ENCODE measurements at places on chromosomes 2 and 18.

- no peak for DNase-seq
Observed at GRCh38 chr2:70756128-70756527, 11.9 kb downstream of the ADD2 start.

- DNase-seq = no peak
Observed at GRCh38 chr2:104577143-104577542, 276.8 kb upstream of the POU3F3 start.

GRCh38 chr2:241252778-241253475, 62.5 kb downstream of the HDLBP start:
- DNase-seq = no peak

DNA sequence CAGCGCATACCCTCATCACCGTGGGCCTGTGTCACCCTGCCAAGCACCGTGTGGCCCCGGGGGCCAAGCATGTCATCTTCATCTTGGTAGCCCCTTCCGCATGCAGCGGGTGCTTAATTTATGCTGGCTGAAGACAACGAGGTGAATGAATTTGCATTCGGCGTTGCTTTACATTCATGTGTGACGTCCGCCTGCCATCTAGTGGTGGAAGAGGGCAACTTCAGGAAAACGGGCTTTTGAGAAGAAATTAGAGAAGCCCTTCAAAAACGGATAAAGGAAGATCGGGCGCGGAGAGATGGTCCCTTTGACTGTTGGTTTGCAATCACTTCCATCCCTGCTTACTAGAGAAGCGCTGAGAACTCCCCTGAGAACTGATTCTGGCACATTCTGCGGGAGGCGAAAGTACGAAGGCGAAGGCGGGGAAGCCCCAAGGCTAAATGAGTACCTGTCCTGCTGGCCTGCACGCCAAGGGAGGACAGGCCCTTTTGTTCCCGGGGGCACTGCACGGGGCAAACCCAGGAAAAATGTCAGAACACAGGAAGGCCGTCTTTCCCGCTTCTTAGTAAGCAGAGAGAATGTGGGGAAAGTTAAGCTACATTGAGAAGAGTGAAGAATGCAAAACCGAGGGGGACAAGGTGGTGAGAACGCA, 145.9 kb downstream of the ZNF516 start:
- DNase-seq = peak; percentile 39

DNA sequence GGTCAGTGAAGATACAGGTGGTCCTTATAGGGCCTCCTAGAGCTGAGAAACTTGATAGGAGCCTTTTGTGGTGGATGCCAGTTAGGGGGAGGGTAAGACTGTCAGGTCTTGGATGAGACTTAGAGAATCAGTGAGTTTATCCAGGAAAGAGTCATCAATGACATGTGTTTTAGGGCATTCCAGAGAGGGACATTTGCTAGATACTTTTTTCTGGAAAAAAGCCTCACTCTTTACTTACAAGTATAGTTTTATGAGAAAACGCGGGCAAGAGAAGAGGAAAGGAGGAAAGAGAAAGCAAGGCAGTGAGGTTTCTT, 24.5 kb upstream of the MSGN1 start:
- DNase-seq = no peak

DNA sequence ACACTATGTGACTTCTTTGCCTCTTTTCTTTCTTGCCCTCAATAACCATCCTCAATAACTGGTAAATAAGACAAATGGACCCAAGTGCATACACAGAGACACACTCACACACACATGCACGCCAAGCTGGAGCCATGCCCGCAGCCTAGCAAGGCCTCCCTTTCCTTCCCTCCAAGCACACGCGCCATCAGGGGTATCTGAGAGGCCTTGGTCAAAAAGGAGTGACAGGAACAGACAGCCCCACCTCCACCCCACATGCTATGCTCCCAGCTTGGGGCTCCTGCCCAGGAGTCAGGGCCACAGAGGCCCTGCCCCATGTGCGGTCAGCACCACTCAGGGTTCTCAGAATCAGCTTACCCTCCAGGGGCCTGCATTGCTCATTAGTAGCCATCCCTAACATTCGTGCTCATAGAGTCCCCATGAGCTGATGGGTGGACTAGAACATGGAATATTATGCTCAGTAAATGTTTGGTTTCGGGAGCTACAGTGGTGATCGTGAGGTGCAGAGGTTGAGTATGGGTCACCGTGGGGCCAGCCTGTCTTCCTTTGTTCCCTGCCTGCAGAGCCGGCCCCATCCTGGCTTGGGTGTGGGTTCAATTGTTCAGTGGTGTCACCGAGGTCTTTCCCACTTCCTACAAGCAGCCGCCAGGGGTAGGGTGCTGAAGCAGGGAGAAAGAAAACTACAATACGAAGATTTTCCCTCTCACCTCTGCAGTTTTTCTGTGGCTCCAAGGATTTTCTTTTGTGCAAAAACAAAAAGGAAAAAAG, 158.2 kb upstream of the RAB12 start:
- no peak for DNase-seq

DNA sequence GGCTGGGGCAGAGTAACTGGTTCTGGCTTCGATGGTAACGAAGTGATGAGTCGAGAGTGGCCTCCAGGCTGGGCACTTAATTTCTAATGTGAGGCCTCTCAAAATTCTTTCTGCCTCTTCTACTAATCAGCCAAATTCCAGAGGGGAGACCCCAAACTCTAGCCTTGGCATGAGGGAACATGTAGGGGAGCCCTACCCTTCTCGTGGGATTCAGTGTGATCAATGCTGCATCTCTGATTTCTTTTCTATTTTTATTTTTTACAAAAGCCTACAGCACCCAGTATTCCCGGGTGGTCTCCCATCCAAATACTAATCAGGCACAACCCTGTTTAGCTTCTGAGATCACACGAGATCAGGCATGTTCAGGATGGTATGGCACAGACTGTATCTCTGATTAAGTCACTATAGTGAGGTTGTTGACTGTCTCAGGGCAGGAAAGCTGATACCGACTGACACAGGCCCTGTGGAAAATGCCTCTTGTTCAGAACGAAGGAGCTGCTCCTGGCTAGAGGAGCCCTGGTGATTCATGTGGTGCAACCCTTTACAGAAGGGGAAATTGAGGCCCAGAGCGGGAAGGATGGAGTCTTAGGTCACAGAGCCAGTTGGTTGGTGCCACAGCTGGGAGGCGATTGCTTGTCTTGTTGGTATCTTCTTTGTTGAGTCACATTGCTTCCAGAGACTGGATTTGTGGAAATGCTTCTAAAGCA, 126.3 kb upstream of the HS6ST1 start:
- DNase-seq = no peak

GRCh38 chr18:22900558-22901238, 32.4 kb upstream of the RBBP8 start:
- no peak for DNase-seq

- no peak for DNase-seq
Observed at GRCh38 chr2:71925268-71926088, 222.2 kb downstream of the CYP26B1 start.

DNA sequence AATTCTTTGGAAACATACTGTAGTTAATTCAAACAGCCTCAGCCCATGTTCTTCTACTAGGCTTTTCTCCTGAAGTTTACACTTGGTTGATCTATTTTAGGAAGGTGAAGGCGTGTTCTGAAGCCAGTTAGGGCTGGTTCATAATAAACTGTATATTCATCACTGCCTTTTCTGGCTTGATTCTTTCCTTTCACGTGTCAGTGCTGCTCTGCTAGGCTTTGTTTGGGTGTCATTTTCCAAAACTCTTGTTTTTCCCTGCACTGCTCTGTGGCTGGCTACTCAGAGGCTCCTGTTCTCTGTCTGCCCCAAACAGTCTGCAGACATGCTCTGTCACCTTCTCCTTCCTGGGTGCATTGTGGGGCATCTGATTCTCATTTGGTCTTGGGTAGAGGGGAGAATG, 136.1 kb downstream of the PARD3B start:
- no peak for DNase-seq

DNA sequence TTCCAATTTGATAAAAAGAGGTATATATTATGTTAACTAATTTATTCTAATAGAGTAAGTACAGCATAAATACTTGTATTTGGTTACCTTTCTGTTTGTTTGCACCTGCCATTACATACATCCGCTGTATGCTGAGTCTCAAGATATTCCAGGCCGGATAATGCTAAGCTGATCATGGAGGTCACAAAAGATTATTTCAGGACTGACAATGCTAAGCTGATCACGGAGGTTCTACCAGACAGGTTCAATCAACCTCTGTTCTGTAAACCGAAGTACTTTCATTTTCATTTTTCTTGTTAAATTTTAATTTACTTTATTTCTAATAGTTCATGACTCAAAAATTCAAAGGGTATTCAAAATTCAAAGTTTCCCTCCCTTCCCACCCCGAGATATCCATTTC, 31.1 kb downstream of the PNO1 start:
- DNase-seq = no peak

GRCh38 chr2:193272011-193272410, 1077.3 kb upstream of the TMEFF2 start:
- DNase-seq = no peak

GRCh38 chr18:50709193-50709592, 110.6 kb downstream of the MRO start:
- no peak for DNase-seq

GRCh38 chr2:221518935-221519625, 53.0 kb downstream of the EPHA4 start:
- no peak for DNase-seq

DNA sequence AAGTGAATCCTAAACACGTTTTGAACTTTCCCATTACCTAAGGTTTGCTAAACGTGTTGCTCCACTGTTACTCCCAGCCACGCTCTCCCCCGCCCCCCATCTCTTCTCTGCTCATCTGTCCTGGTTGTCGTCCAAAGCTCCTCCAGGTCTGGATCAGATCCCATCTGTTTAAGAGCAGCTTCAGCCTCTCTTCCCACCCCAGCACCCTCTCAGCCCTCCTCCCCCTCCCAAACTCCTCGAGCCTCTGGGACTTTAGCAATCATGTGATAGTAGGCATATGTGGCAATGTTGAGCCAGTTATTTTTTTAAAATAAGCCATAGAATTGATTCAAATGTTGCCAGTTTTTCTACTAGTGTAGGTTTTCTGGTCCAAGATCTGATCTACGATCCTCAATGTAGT, 20.0 kb upstream of the LPIN1 start:
- no peak for DNase-seq

- DNase-seq = no peak
Observed at GRCh38 chr2:127735537-127736399, 34.5 kb downstream of the SFT2D3 start.

DNA sequence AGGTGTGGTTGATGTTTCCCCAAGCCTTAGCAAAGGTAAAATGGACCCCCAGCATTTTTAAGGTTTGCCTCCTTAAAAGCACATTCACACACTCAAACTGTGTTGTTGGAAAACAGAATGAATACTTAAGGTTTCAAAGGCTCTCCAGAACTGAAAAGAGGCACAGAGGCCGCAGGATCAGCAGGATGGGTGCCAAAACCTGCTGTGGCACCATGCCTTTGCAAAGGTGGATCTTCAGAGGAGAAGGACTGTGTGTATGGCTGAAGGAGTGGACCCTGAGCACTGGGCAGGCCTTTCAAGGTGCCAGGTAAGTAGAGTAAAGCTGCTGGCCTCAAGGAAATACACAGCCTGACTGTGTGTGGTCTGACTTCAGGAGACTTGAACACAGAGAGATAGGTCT, 127.3 kb downstream of the XRCC5 start:
- DNase-seq = no peak

DNA sequence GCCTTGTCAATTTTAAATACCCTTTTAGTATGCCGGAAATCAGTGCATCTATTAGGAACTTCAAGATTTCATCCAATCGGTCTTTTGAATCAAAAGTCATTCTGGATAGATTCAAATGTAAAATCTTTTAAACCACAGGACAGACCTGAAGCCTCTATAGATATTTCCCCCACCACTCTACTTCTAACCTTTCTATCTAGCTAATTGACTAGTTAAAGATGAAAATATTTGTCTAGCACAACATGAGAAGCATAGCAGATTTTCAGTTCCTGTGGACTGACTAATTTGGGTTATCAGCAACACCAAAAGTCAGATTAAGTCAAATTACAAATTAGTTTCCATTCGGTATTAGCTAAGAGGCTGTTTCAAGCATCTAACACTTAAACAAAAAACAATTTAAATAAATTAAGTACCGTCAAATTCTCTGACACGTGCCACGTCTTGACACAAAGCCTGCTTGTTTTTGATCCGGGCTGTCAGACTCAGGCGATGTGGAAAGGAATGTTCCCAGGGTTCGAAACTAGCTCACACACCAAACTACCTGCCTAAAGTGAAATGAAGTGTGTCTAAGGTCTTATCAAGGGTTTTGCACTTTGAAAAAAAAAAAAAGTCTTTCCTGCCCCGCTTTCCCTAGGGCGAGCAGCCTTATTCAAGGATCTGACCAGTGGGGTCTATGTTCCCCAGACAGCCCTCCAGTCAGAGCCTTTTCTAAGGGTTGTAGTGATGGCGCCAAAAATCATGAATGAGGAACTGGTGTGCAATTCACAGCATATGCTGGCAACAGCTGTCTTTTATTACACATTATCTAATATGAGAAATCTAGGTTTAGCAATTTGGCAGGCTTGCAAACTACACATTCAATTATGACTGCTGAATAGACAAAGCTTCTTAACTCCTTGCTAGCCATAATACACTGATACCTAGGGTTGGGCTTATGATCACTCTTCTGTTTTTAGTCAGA, 4.7 kb downstream of the CYTIP start:
- DNase-seq = no peak

- no peak for DNase-seq
Observed at GRCh38 chr18:58544616-58545337, 84.1 kb downstream of the ALPK2 start.

DNA sequence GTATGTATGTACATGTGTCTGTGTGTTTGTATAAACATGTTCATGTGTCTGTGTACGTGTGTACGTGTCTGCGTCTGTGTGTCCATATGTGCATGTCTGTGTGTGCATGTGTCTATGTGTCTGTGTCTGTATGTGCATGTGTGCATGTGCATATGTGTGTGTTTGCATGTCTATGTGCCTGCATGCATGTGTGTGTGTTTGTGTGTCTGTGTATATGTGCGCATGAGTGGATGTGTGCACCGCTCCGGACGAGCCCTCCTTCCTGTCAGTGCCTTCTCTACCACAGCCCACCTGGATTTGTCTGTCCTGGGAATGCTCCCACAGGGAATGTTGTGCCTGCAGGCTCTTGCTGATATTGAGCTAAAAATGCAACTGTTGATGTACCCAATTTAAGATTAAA, 113.3 kb upstream of the EPC2 start:
- DNase-seq = no peak

- DNase-seq = no peak
Observed at GRCh38 chr18:48455555-48456478, 46.6 kb upstream of the ZBTB7C start.

All from central memory CD8-positive, alpha-beta T cell (primary cell).